NCI-H460 (cell line): ENCODE measurements at places on chromosomes 16 and 17. TPM values are rescaled to one million over a fixed set of nuclear protein-coding genes. Genes with fewer than 3 reads are reported as not detected.

Gene RAPGEFL1
- total RNA-seq = 2.8 and 2.9 TPM in 2 replicates

Gene TMEM231
- 13.0 and 14.7 TPM in 2 replicates for total RNA-seq

Gene KRTAP4-4
- total RNA-seq = not detected in 2 replicates

Gene TPSB2
- not detected in 2 replicates for total RNA-seq

DNA sequence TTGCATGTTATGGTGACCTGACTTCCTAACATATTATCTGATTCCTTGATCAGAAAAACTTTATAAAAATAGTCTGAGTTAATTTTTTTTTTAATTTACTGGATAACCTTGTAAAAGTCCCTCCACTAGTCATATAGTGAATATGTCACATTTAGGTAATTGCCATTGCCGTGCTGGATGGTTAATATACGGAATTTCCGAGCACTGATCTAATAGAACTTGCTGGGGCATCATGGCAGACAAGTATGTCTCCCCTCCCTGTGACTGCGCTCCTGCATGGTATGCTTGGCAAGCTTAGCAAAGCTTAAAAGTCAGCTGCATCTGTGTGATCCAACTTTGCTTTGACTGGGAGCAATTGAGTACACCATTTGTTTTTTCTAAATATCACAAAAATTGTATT, 239.4 kb upstream of the TBX2 start:
- no peak for DNase-seq

GRCh38 chr17:67244431-67245072, 444 bp downstream of the HELZ start:
- no peak for DNase-seq

- DNase-seq = no peak
These were observed 26.4 kb upstream of the KSR1 start for GRCh38 chr17:27429666-27430382.

GRCh38 chr17:11144358-11145233, 96.4 kb upstream of the SHISA6 start:
- peak; percentile 40 for DNase-seq

DNA sequence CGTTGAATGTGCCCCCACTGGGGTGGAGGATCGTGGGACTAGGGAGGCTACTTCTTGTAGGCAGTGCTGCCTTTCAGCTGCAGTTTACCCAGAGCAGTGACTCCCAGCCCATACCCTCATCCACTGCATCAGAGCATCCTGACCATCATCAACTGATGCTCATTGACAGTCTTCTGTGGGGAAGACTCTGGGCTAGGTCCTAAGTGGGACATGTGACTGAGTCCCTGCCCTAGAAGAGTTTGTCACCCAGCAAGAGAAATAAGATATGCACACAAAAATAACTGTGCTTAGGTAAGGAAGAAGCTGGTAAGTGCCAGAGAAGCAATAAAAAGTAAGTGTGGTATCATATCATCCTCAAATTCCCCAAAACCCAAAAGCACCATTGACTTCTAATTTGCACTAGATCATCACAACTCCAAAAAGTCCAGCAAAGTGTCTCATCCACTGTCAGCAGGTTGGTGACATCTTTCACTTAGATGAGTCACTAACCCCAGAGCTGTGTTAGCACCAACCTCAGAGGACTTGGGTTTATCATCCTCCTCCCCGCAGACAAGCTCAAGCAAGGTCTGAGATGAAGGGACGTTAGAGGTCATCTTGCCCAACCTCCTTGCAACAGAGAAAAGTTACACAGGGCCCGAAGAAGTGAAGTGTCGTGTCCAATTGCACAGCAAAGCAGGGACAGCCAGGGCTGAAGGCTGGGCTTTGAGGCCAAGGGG, 99.0 kb downstream of the CCDC182 start:
- no peak for DNase-seq

DNA sequence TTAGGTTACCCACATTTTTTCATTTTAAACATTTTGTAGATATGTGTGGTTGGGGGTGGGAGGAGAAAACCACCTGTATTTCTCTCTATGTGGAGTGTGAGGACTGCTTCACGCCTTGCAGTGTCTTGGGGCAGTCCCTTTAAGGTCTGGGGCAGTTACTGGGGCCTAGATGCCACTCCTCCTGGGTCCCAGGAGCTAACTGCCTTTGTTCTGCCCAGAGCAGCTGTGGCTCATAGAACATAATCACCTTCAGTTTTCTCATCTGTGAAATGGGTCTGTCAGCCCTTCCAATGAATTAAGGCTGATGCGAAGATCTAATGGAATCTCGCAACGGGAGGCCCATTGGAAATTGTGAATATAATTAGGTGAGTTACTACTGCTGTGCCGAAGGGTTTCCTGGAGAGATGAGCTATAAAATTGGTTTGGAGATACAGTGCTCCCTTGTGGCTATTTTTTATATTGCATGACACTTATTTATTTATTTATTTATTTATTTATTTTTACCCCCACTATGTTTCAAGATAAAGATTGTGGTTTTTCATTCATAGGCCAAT, 22.9 kb downstream of the DHRS7C start:
- DNase-seq = peak; percentile 71

GRCh38 chr16:8865145-8865882, 3.5 kb downstream of the CARHSP1 start:
- no peak for DNase-seq

GRCh38 chr16:81796583-81797346, 17.7 kb downstream of the PLCG2 start:
- DNase-seq = no peak

DNA sequence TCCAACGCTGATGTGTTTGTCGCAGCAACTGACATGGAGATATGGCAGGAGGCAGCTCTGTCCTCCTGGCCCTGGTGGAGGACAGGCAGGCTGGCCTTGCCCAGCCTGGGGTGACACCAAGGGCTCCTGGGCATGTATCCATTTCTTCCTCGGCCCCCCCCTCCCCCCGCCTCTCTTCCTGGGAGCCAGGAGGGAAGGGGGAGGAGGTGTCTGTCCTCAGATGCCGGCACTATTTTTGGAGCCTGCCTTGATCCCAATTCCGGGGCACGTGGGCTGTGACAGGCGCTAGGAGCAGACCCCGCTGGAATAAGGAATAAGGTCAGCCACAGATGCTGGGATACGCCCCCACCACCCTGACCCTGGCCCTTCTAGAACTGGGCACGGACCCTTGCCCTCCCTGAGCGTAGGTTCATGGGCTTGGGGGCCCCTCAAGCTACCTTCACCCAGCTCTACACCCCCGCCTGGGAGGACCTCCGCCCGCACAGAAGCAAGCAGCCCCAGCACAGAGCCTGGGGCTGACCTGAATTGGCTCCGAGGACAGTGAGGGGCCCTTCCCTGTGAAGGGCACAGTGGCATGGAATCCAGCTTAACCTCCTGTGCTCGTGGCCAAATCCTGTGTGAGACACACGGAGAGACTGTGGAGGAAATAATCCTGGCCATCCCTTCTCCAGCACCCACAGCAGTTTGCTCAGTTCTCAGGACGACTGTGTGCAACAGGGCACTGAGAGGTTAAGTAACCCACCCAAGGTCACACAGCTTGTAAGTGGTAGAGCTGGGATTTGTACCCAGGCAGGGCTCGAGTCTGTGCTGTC, 24.1 kb downstream of the SEC14L5 start:
- no peak for DNase-seq

DNA sequence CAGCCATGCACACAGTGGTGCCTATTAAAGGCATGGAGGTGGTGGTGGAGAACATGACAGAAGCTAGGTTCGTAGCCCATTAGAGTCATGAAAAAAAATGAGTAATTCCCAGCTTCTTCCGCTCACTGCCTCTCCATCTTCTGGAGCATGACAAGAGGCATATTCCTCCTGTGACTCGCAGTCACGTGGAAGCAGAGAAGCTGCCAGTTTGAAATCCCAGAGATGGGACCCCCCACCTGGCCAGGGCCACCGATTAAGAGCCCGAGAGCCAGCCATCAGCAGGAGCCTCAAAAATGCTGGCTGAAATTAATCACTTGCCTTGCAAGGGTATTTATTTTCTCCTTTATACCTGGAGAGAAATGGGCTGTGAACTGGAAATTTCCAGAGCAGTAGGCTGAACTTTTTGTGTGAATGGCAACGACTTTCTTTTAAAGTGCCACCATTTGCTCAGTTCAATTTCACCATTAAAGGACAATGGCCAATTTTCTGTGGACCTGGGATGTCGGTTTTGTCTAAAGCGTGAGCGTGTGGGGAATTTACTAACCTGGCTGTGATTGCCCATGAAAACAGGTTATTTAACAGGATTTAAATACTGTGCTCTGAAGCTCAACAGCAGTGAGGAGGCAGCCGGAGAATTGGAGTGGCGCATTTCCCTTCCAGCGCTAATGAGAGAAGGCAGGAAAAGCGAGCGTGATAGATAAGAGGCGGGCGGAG, 189.7 kb upstream of the SDK2 start:
- DNase-seq = no peak

GRCh38 chr16:31036691-31037090, 3.3 kb downstream of the STX4 start:
- DNase-seq = no peak

DNA sequence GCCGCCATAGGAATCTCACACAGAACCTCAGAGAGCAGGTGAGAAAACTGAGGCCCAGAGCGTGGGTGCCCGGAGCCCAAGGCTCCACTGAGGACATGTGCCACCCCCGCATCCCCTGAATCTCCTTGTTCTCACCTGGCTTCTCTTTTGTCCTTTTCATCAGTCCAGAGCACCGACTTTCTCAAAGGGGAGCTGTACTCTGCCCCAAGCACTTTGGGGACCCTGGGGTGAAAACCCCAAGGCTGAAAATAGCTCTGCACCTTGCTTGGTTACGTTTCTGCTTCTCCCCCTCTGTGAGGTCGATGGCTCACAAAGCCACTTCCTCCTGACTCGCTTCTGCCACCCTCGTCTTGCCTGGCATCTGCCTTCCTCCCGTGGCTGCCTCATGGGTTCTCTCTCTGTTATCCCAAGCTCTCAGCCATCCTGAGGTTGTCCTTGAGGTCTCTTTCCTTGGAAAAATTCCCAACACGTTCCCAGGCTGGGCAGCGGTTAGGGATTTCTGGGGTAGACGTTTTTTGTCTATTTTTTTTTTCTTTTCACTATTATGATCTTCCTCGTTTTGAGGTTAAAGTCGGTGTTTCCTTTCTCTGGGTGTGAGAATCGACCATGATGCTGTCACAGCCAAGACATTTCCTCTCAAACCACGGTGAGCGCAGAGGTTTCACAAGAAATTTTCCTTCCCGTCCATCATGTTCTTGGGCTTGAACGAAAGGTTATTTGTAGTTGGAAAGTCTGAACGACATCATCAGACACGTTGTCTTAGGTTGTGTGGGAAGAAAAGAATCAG, 37.2 kb downstream of the IRF8 start:
- DNase-seq = no peak

DNA sequence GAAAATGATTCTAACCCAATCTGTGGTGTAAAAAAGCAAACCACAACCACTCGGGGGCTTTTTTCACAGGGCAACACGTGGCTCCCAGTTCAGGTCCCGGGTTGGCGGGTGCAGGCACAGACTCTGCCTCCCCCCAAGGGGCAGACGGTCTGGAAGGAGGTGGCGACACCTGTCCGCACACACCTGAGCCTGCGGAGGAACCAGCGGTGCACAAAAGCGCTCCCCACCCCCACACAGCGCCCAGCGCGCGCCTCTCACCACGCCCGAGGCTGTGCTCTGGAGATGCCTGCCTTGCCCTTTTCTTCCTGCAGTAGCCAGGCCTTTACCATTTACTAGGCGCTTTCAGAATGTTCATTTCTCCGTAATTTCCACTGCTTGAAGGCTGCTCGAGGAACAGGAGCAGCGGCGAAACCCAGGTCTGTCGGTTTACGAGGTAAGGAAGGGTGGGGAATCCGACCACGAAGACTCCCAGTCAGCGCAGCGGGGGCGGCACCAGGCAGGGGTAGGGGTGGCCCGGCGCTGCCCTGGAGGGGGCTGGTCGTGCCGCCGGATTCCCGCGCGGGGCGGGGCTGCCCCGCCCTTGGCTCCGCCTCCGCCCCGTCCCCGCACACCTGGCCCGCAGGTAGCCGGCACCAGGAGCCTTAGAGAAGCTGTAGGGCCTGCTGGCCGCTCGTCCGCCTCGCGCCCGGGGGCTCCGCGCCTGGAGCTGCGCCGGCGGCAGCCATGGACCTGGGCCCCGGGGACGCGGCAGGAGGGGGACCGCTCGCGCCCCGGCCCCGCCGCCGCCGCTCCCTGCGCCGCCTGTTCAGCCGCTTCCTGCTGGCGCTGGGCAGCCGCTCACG, at the start of gene USP43:
USP43 (plus strand) TSS at position 608 of the 842 bp plus-strand sequence; CDS start at position 724, 116 bp downstream.
- peak; percentile 38 for DNase-seq

GRCh38 chr17:12646761-12647422, 18.8 kb upstream of the MYOCD start:
- no peak for DNase-seq

- no peak for DNase-seq
These were observed 46.7 kb downstream of the LMF1 start for GRCh38 chr16:924063-924462.
